ENCODE measurements at places on chromosomes 1 and 21.
A peak's percentile ranks its signal among the peaks of the same experiment; 100 is the strongest.

DNA sequence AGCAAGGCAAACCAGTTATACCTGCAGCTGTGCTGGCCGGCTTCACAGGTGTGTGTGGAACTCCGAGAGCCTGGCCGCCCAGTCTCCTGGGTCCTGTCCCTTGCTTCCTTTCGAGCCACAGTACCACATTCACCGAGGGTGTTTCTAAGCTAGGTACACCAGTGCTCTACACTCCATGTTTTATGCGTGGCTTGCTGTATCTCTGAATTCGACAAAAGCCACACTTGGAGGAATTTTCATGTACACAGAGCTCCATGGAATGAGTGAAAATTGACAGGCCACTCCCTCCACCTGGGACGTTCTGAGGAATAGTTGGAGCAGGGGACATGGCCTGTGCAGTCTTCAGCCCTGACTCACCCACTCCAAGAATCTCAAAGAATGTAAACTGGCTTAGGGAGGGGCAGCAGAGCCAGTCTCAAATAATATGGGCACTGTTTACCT, 14.0 kb downstream of the ETS2 start:
- DNase-seq: no peak

DNA sequence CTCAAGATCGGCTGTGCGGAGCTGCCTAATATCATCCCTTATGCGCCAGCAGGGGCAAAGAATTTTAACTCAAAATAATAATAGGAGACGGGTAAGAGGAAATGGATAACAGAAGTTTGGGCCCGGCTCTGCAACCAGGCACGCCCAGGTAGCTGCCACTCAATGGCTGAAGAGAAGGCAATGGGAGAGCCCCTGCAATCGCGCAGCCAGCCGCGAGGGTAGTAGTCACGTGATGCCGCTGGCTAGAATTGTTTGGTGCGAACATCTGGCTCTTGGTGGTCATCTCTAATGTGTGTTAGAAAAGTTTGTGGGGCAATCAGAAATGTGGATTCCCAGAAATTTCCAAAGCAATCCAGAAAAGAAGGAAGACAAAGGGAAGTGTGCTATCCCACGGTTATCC, 12.3 kb downstream of the BARHL2 start:
- no peak for DNase-seq

DNA sequence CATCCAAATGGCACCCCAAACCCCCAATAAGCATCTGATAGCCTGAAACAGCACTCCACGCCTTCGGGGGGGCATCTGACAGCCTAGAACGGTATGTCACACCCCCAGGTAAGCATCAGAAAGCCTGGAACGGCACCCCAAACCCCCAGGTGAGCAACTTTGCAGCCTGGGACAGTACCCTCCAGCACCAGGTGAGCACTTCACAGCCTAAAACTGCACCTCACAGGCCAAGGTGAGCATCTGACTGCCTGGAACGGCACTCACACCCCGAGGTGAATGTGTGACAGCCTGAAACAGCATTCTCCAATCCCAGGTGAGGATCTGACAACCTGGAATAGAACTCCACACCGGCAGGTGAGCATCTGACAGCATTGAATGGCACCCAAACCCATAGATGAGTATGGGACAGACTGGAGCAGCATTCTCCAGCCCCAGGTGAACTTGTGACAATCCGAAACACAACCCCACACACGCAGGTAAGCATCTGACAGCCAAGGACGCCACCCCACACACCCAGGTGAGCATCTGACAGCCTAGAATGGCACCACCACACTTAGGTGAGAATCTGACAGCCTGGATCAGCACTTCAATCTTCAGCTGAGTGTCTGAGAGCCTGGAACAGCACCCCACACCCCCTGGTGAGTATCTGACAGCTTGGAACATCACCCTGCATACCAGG, 18.3 kb upstream of the MMEL1 start:
- no peak for DNase-seq

GRCh38 chr1:53410701-53411100, 48.5 kb upstream of the DMRTB1 start:
- no peak for DNase-seq

GRCh38 chr1:205922314-205922713, 20.9 kb downstream of the SLC26A9 start:
- DNase-seq: no peak

GRCh38 chr1:204206121-204206520, 7.7 kb downstream of the GOLT1A start:
- no peak for DNase-seq

DNA sequence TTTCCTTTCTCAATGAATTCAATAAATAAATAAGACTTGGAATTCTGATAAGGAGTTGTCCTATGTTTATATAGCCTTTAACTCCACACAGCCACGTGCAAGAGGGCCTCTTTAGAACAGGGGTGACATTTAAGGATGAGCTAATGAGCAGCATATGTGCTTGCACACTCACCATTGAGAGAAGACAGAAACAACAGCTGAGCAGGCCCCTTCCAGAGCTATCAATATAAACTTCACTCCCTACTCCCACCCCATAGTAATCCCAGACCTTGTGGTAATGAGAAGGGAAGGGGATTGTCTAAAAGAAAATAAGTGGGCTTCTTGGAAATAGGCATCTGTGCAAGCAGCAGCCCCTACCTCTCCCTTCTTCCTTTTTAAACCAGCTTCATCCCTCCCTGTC, 176.0 kb downstream of the SEC16B start:
- DNase-seq: no peak

GRCh38 chr1:39063191-39063590, 37.0 kb downstream of the NDUFS5 start:
- DNase-seq: no peak

DNA sequence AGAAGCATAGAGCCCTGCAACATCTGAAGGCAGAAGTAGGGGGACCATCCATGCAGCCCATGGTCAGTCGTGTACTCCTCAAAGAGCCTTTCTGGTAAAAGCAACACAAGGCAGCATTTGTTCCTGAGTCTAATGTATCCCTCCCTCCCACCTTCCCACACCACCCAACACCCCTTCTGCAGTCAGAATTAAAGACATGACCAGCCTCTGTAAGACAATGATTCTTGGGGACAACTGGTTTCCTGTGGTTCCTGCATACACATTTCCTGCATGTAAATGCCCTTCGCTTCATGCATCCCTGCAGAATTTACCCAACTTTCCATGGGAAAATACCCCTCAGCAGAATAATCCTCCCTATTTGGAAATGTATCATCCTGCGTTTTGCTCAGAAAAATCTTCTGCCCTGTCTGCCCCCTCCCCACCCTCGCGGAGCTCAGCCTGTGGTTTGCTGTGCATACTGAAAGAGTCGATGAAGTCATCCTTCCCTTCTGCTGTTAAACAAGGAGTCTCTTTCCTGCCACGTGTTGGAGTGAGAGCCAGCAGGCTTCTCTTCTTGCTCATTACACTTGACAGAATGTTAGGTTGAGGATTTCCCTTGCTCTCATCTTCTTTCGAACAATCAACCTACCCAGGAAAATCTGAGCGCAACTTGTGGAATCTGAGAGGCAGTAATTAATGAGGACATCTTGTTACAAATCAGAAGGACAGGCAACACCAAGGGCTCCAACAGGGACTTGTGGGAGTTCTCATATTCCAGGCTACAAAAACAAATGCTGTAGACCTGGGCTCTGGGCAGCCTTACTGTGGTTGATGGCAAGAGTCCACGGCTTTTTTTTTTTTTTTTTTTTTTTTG, 4.7 kb downstream of the TNN start:
- DNase-seq: no peak

DNA sequence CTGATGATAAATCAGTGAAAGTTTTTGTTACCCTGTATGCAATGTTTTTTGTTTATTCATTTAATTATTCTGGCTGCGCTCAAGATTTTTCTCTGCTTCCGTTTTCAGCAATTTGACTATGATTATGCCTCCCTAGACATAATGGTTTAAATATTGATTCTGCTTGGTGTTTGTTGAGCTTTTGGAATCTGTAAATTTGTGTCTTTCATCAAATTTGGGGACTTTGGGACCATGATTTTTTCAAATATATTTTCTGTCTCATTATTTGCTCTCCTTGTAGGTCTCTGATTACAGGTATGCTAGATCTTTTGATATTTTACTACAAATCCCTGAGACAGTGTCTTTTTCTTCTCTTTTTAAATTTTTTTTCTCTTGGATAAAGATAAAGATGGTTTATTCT, 92.1 kb downstream of the CACHD1 start:
- no peak for DNase-seq

GRCh38 chr1:217021956-217022355, 298.7 kb upstream of the ESRRG start:
- no peak for DNase-seq

DNA sequence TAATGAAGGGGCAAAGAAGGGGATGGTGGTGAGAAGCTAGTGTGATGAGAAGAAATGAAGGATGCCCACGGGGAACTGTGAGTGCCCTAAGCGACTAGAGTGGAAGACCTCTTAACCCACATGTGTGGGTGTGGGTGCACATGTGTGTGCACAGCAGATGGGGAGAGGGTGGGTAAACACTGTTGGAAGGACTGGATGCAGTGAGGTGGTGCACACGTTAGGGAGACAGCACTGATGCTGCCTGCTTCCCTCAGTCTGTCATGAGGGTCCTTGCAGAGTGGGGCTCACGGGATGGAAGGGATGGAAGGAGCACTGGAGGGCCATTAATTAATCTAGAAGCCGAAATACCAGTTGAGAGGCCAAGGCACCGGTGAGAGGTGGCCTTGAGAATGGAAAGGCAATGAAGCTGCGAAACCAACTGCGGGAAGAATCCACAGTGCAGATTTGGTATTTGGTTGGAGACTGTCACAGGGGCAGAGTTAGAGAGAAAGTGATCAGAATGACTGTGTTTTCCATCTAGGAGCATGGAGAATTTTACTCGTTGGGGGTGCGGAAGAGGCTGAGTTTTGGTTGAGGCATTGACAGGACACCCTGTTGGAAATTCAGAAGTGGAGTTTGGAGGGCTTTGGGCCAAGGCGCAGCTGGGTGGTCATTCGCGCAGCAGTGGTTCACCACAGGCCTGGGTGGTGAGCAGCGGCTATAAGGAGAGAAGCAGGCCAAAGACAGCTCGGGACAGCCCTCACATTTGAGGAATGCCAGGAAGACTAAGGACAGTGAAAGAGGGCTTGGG, 15.8 kb downstream of the RCSD1 start:
- DNase-seq: no peak

- no peak for DNase-seq
Observed at GRCh38 chr1:113692824-113693431, 66.4 kb downstream of the PHTF1 start.

DNA sequence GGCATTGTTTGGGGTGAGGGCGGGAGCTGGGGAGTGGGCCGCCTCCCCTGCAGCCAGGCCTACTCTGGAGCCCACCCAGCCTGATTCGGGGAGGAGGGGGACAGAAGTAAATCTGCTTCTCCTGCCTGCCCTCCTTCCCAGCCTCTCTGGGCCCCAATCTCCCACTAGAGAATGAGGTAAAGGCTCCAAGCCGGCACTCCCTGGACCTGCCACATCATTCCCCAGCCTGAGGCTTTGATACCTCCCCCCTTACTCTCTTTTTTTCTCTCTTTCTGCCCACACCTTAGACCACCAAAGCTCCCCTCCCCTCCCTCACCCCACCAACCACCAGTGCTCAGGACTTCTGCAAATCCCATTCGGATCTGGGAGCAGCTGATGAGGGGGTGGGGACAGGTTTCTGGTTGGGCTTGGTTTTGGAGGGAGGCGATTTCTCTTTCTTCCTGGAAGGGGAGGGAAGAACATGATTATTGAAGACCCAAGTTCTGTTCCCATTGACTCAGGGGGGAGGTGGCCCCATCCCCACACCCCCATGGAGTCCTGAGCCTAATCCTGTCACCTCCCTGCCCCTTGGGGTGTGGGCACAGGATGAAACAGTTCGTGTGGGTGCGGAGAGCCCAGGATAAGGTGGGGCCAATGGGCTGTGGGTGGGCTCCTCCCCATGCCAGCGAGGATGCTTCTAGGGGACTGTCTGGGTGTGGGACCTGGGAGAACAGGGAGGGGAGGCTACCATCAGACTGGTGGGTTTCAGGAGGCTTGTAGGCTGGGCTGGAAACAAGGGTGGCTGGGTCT, 1.3 kb downstream of the MAP7D1 start:
- DNase-seq: no peak

GRCh38 chr21:17688912-17689874, 76.5 kb upstream of the BTG3 start:
- DNase-seq: peak; percentile 18

DNA sequence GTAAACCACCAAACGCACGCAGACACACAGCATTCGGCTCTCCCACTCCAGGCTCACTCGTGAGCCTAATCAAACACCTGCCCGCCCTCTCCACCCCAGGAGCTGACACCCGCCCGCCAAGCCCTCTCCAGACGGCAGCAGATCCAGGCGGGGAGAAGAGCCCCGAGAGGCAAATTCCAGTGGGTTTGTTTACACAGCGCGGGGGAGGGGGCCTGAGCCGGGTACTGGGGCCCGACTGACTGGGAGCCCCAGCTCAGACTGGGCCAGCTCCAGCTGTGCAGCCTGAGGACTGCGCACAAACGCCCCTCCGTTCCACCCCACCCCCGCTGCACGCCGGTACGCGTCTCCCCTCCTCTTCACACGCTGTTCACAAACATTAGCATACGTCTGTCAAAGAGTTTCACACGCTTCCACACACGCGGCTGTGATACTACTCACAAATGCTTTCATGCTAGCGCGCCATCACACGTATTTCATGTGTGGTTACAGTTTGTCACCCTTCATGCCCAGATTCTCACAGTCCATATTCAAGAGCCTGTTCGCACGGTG, 1.0 kb upstream of the EFNA1 start:
- no peak for DNase-seq

- DNase-seq: no peak
Observed at GRCh38 chr1:220878191-220879075, 810 bp upstream of the HLX start.

GRCh38 chr1:173432331-173432730, 44.8 kb upstream of the PRDX6 start:
- DNase-seq: no peak

DNA sequence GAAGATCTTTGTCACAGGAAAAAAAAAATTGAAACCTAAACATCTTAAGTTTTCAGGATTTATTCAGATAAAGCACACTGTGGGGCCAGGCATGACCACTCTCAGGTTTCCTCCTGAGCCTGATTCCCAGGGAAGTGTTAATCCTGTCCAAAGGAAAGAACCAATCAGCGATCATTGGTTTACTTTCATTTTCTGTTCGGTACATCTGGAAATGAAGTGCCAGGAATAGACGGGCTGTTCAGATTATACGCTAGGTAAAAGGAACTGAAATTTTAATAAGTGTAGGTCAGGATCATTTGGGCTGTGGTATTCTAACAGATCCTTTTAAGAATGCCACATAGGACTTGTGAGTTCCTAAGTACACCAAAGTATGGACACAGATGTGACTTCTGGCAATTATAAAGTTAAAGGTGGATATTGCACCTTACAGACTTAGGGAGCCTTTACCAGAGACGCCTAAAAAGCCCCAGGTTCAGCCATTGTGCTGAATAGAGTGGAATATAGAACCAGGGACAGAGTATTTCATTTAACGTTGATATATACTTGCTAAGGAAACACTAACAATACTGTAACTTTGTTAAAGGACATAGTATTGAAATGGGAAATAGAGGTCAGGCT, 9.3 kb upstream of the CACYBP start:
- DNase-seq: no peak

DNA sequence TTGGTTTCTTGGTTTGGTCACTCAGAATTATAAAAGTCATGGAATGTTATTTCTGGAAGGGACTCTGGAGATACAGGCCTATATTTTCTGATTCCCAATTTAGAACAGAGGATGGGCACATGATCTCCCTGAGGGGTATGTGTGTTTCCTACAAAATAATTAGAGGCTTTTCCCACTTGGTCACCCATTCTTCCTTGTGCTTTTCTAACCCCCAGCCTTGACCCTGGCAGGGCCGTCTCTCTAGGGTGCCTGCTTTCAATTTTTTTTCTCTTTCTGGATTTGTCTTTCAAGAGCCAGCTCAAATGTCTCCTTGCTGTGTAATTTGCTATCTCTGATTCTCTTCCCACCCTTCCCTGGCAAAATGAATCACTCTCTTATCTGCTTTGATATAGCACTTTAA, 131.9 kb downstream of the HLX start:
- no peak for DNase-seq

All from stimulated activated CD8-positive, alpha-beta memory T cell treated with anti-CD3 and anti-CD28 coated beads, Interleukin-7, amount 100 ng/mL, for 24 hours (primary cell).